ENCODE measurements at places on chromosomes 12 and 14.

DNA sequence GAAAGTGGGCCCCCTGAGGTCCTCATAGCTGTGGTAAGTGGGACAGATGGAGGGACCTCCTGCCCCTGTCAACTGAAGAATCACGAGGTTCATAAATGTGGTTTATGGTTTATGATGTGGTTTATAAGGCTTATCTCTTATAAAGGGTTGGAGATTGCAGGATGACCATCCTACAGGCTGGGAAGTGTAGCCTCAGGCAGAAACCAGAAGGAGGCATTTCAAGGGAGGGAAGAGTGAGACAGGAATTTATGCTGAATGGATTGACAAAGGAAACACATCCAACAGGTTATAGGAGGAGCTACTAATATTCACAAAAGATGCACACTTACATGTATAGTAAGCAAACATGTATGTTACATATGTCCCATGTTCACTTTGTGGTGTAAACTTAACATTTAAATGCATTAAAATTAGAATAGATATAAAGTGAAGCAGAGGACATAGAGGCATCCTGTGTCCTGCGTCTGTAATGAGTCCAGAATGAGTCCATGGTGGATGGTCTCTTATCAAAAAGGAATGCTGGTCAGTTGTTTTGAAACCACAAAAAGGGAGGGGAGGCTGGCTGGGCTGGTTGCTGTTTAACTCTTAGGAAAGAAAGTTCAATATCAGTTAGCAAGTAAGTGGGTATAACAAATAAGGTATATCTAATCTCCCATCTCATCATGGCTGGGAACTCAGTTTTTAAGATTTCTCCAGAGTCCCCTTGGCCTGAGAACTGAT lies 149.0 kb upstream of the RMST start:
- DNase-seq: no peak

DNA sequence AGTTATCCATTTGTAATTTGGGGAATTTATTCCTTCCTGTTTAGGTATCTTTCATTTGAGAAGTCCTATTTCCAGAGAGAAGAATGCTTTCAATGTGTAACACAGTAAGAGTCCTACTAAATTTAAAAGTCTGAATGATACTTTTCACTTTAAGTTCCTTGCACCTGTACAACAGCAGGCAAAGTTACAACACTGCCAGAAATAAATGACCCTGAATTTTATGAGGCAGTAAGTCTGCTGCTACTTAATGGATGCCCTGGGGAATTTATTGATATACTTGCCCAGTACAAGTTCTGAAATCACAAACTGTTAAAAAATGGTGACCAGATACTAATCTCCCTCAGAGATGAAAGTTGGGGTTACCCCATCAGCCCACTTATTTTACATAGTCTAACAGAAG lies 53.1 kb downstream of the NTS start:
- no peak for DNase-seq

- no peak for DNase-seq
These were observed 575 bp downstream of the L2HGDH start for GRCh38 chr14:50311337-50311971.

DNA sequence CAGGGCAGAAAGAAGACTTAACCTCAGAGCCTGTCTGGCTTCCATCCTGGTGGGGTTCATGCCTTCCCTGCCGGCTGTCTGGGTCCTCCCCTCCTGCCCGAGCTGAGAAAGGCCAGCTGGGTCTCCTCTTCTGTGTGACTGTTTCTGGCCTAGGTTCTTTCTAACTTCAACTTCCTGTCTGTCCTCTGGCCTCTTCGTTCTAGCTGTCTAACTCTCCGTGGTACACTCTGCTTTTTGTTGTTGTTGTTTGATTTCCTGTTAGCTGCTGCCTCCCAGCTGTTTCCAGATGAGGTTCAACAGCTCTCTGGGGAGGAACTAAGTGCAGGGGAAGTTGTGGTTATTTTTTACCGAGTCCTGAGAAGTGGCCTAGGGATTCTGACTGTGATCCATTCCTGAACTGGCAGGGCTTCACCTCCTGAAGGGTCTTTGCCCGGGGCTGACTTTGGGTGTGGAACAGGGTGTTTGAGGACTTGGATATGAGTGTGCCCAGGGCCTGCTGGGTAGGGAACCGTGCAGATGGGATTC lies 3.2 kb downstream of the MLXIP start:
- DNase-seq: no peak

DNA sequence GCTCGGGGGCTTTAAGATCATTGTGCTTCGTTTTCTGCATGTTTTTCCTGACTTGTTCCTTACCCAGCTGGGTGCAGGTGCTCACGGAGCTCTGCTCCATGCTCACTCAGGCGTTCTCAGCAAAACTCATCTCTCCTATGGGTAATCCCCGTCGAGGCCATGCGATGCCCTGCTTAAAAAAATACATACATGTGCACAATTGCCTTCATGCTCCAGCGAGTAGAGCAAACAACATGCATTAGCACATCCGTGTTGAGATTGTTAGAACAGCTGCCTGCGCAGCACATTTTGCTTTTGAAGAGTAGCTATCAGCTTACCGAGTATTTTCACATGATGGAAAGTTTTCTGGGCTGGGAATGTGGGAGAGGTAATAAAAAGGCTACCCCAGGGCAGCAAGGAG lies 16.2 kb downstream of the AACS start:
- no peak for DNase-seq

DNA sequence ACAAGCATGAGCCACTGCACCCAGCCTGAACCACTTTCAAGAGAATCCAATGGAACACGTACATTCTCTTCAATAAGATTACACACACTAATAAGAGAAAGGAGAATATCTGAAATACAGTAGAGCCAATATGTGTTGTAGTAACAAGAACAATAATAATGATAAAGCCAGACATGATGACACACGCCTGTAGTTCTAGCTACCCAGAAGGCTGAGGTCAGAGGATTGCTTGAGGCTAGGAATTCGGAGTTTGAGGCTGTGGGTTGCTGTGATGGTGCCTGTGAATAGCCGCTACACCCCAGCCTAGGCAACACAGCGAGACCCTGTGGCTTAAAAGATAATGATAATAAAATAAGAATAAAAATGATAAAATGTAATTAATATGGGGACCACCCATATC lies 15.6 kb downstream of the APOBEC1 start:
- DNase-seq: no peak

DNA sequence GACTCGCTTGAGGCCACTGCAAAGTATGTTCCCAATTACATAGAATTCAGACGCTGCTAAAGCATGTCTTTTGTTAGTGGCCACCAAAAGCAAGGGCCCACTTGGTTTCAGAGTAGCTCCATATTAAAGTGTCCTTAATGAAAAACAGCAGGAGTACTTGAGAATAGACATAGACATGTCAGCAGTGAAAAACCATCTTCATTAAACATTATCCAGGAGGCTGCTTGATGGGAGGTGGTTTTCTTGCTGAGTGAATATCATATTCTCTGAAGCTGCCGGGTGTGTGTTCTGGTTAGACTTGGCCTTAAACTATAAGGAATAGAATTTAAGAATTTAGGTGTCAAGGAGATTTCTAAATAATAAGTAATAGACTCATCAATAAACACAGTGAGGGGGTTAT lies 79.5 kb upstream of the CCDC198 start:
- DNase-seq: no peak

Data from GM12891 (cell line).